ENCODE measurements at places on chromosomes 3 and 15. TPM values are rescaled to one million over a fixed set of nuclear protein-coding genes. Genes with fewer than 3 reads are reported as not detected.

- no peaks in the 10 kb centered on the region for H3K27me3 ChIP-seq
- H3K36me3 ChIP-seq: peaks cover 28% of the 10 kb centered on the region
- no peak for DNase-seq
- no peak overlapping the region for H3K4me3 ChIP-seq
These were observed 37.7 kb downstream of the PRKCI start for GRCh38 chr3:170259907-170260306.

- peaks cover 47% of the 10 kb centered on the region for H3K4me1 ChIP-seq
- H3K36me3 ChIP-seq: no peaks in the 10 kb centered on the region
- no peaks in the 10 kb centered on the region for H3K27me3 ChIP-seq
- no peak overlapping the region for H3K4me3 ChIP-seq
- DNase-seq: no peak
These were observed 10.9 kb downstream of the BAHD1 start for GRCh38 chr15:40451527-40452158.

GRCh38 chr3:58013973-58014649, 5.9 kb downstream of the FLNB start:
- peak overlapping the region; percentile 92 for H3K27ac ChIP-seq
- H3K36me3 ChIP-seq: no peaks in the 10 kb centered on the region
- H3K4me3 ChIP-seq: peak overlapping the region; percentile 24
- peaks cover 94% of the 10 kb centered on the region for H3K4me1 ChIP-seq

GRCh38 chr3:69320871-69321271, 65.0 kb downstream of the FRMD4B start:
- no peak overlapping the region for H3K4me3 ChIP-seq
- H3K36me3 ChIP-seq: no peaks in the 10 kb centered on the region
- DNase-seq: no peak
- H3K27ac ChIP-seq: peak overlapping the region; percentile 8
- H3K27me3 ChIP-seq: no peaks in the 10 kb centered on the region

- H3K27me3 ChIP-seq: peaks cover 76% of the 10 kb centered on the region
- no peak for DNase-seq
- H3K4me1 ChIP-seq: no peaks in the 10 kb centered on the region
These were observed 12.1 kb upstream of the GATA2 start for GRCh38 chr3:128504963-128505730.

DNA sequence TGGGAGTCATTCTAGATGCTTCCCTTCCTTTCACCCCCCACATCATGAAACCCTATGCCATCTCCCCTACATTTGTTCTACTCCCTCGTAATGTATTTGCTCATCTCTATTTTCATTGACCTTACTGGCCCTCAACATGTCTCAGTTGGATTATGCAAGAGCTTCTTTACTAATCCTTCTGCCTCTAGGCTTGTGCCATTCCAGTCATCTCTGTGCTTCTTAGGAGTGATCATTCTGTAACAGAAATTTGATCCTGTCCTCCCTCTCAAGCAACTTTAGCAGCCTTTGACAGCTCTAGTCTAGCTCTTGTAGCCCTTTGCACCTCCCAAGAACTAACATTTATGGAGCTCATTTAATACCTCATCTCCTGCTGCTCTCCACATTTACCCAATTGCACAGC, 64.7 kb downstream of the ISL2 start:
- H3K36me3 ChIP-seq: peaks cover 11% of the 10 kb centered on the region
- no peaks in the 10 kb centered on the region for H3K4me1 ChIP-seq
- H3K4me3 ChIP-seq: no peak overlapping the region
- DNase-seq: no peak
- H3K27ac ChIP-seq: no peak overlapping the region

GRCh38 chr3:138455801-138456716, 21.6 kb downstream of the ESYT3 start:
- DNase-seq: no peak
- no peaks in the 10 kb centered on the region for H3K36me3 ChIP-seq
- H3K27me3 ChIP-seq: peaks cover 9% of the 10 kb centered on the region
- no peak overlapping the region for H3K27ac ChIP-seq

DNA sequence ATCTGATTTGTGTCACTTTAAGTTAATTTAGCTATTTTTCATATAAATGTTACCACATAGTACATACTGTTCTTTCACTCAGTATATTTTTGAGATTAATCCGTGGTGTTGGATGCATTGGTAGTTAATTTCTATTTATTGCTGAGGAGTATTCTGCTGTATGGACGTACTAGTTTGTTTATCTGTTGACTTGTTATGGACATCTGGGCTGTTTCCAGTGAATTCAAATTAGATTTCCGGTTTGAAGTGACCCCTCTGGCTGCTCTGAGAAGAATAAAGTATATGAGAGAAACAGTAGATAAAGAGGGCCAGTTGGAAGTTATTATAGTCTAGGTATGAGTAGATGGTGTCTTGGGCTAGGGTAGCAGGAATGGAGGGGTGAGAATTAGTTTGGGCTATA, 15.6 kb downstream of the KAT2B start:
- H3K4me3 ChIP-seq: no peak overlapping the region
- H3K36me3 ChIP-seq: no peaks in the 10 kb centered on the region
- peak overlapping the region; percentile 72 for H3K27ac ChIP-seq
- DNase-seq: no peak
- peaks cover 64% of the 10 kb centered on the region for H3K4me1 ChIP-seq
- no peaks in the 10 kb centered on the region for H3K27me3 ChIP-seq

DNA sequence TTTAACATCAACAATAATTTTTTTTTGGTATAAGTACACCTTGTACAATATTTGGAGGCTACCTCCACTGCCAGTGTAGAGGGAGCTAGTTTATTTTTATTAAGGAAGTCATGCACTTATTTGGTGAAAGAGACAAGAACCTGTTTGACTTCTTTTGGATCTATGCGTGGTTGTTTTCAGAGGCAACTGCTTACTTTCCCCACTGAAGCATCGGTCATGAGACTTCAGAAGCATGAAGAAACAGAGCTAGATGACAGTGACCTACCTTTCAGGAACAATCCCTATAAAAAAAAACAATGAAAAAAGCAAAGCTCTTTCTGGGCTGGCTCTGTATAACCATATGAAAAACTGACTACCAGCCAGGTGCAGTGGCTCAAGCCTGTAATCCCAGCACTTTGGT, 20.0 kb upstream of the ZNF148 start:
- no peaks in the 10 kb centered on the region for H3K27me3 ChIP-seq
- no peak overlapping the region for H3K4me3 ChIP-seq
- H3K36me3 ChIP-seq: no peaks in the 10 kb centered on the region
- DNase-seq: no peak

DNA sequence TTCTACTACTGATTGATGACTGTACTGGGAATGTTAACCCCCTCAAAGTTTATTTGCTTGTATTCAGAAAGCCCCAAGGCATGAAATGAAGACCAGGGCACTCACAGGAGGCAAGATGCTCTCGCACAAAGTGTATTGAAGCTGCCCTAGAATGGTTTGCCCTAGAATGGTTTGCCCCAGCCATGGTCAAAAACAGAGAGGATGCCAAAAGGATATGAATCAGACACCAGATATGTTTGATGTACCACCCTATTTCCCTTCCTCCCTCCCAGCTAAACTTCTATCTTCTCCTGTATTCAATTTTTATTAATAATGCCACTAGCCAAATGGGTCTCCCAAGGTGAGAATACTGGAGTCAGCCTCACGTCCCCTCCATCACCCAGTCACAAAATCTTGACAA, 101.3 kb downstream of the TMCO5A start:
- DNase-seq: no peak
- H3K27ac ChIP-seq: no peak overlapping the region

- H3K36me3 ChIP-seq: no peaks in the 10 kb centered on the region
- DNase-seq: peak; percentile 45
- H3K27ac ChIP-seq: no peak overlapping the region
- H3K4me1 ChIP-seq: peaks cover 15% of the 10 kb centered on the region
These were observed 89.7 kb upstream of the FGF12 start for GRCh38 chr3:192817053-192817452.

GRCh38 chr3:161672478-161672877, 175.9 kb downstream of the OTOL1 start:
- DNase-seq: no peak
- H3K27ac ChIP-seq: no peak overlapping the region
- H3K4me1 ChIP-seq: no peaks in the 10 kb centered on the region
- no peaks in the 10 kb centered on the region for H3K27me3 ChIP-seq
- H3K36me3 ChIP-seq: no peaks in the 10 kb centered on the region
- H3K4me3 ChIP-seq: no peak overlapping the region

- H3K4me1 ChIP-seq: peaks cover 23% of the 10 kb centered on the region
- H3K36me3 ChIP-seq: no peaks in the 10 kb centered on the region
These were observed 45.6 kb downstream of the DMXL2 start for GRCh38 chr15:51576911-51577500.

GRCh38 chr3:38755130-38755529, 60.9 kb downstream of the SCN10A start:
- no peak overlapping the region for H3K27ac ChIP-seq
- H3K4me3 ChIP-seq: no peak overlapping the region
- H3K36me3 ChIP-seq: no peaks in the 10 kb centered on the region
- DNase-seq: peak; percentile 70
- no peaks in the 10 kb centered on the region for H3K4me1 ChIP-seq

DNA sequence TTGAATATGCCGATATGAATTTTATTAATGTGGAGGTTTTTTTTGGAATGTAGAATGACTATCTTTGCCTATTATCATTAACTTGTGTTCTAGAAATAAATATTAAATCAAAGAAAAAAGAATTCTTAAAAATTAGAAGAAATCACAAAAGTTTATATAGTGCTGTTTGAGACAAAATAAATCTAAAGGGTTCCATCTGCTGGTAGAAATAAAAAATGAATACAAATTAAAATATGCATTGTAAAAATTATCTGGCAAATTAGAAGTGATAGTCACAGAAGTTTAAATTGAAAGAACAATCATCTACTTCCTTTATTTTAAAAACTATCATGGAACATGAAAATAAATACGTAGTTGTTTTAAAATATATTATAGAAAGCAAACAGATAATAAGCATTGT, 22.7 kb upstream of the ZBTB20 start:
- H3K36me3 ChIP-seq: no peaks in the 10 kb centered on the region
- no peaks in the 10 kb centered on the region for H3K27me3 ChIP-seq
- H3K4me1 ChIP-seq: no peaks in the 10 kb centered on the region
- DNase-seq: no peak
- H3K4me3 ChIP-seq: no peak overlapping the region

DNA sequence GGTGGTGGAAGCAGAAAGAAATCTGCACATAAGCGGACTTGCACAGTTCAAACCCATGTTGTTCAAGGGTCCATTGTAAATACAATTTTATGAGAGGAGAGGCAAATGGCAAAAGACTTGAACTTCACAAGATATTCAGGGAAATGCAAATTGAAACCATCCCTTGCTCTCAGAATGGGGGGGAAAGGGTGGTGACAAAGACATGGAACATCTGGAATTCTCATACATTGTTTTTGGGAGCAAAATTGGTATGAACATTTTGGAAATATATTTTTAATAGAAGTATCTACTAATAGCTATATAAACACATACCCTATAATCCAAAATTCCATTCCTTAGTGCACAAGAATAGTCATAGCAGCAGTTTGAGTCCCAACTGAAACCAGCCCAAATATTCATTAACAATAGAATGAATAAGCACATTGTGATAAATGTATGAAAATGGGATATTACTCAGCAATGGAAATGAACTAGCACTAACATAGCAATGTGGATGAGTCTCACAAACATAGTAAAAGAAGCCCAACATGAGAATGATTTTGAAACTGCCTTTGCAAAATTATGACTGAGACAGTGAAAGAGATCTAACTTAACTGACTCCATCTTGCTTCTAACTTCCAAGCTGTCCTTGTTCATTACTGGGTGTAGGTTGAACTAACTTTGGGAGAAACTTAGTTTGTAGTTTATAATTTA, 77.2 kb downstream of the CD200R1L start:
- no peak for DNase-seq
- H3K4me3 ChIP-seq: no peak overlapping the region
- no peaks in the 10 kb centered on the region for H3K4me1 ChIP-seq
- H3K27me3 ChIP-seq: no peaks in the 10 kb centered on the region
- H3K36me3 ChIP-seq: no peaks in the 10 kb centered on the region

- peaks cover 8% of the 10 kb centered on the region for H3K4me1 ChIP-seq
- no peaks in the 10 kb centered on the region for H3K27me3 ChIP-seq
- H3K4me3 ChIP-seq: no peak overlapping the region
- no peaks in the 10 kb centered on the region for H3K36me3 ChIP-seq
These were observed 179.4 kb downstream of the ABHD5 start for GRCh38 chr3:43870120-43870519.

DNA sequence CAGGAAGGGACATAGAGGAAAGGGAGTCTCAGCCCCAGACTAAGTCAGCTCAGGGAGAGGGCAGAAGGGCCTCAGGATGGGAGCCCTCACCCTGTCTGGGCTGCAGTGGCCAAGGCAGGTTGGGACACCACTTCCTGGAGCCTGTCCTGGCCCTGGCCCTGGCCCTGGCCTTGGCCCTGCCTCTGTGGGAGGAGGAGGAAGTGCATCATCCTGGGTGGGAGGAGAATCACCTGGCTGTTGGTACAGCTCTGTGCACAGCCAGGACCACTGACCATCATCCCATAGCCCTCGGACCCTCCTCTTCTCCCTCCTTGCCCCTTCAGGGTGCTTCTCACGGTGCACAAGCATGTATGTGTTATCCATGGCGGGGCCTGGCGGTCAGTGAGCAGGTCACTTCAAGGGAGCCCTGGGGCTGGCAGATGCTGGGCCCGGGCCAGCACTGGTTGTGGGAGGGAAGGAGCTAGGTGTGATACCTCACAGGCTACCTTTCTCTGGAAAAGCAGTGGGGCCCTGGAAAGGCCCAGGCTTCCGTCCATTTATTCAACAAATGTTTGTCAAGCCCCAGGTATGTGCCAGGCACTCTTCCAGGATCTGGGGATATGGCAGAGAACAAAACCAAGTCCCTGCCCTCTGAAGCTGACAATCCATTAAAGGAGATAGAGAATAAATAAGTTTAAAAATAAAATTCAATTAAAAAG, 8.2 kb upstream of the APEH start:
- no peaks in the 10 kb centered on the region for H3K27me3 ChIP-seq
- H3K4me1 ChIP-seq: no peaks in the 10 kb centered on the region
- H3K4me3 ChIP-seq: no peak overlapping the region
- no peaks in the 10 kb centered on the region for H3K36me3 ChIP-seq
- no peak overlapping the region for H3K27ac ChIP-seq
- DNase-seq: no peak

- H3K4me1 ChIP-seq: peaks cover 46% of the 10 kb centered on the region
- H3K27me3 ChIP-seq: no peaks in the 10 kb centered on the region
These were observed 544 bp upstream of the TIMMDC1 start for GRCh38 chr3:119497820-119498185.

Gene KY
- 1.2 TPM for total RNA-seq

Gene MYD88
- total RNA-seq: 25.0 TPM

Gene ATP10A
- 23.9 TPM for total RNA-seq

Gene AP3S2
- 43.2 TPM for total RNA-seq

Gene CACNA1D
- total RNA-seq: 2.5 TPM

Gene KBTBD13
- not detected for total RNA-seq
